NCI-H524 treated with DMSO at 0.1 percent for 48 hours (cell line): ENCODE measurements at places on chromosomes 1 and 21.

- DNase-seq, result no peak
Observed at GRCh38 chr1:219149953-219150352, 23.7 kb upstream of the LYPLAL1 start.

GRCh38 chr1:198876371-198876871 lies 237.6 kb downstream of the PTPRC start:
- no peak for DNase-seq

DNA sequence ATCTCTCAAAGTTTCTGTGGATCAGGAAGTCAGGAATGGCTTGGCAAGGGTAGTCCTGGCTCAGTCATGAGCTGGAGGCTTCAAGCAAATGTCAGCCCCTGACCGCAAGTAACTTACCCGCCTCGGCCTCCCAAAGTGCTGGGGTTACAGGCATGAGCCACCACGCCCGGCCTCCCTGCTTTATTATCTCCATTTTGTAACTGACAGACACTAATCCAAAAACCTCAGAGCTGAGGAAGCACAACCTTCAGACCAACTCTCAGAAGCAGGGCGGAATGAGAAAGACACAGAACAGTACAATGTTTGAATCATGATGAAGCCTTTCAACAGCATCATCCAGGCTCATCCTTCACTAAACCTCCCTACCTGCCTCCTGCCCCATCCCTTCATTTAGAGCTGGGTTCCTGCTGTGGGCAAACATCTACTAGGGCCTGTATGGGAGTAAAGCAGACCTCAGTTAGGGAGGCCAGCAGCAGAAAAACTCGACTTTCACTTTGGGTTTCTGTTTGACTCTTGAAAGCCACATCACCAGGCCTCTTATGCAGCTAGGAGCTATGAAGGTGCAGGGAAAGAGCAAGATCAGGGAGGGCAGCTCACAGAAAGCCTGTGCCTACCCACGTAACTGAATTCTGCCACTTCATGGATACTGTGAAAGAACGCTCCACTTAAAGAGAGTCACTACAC lies 84.4 kb upstream of the RAB4A start:
- DNase-seq, result no peak

DNA sequence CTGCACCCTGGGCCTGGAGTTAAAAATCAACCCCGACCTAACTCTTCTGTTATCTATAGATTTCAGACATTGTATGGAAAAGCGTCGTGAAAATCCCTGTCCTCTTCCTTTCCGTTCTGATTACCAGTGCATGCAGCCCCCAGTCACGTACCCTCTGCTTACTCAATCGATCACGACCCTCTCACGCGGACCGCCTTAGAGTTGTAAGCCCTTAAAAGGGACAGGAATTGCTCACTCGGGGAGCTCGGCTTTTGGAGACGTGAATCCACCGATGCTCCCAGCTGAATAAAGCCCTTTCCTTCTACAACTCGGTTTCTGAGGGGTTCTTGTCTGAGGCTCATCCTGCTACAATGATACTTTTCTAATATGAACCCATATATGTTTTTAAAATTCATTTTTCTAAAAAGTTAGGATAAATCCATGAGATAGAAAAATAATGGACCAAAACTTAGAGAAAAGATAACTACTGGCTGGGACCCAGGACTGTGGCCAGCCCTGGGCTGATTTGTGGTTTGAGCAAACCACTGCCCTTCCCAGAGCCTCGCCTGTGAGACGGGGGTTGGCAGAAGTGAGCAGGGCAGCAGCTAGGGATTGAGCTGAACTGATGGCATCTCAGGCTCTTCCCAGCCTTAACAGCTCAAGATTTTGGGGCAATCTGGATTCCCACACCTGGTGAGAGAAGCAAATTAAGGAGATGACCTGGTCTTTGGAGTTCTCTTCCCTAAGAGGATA lies 5.0 kb downstream of the UQCRHL start:
- no peak for DNase-seq

DNA sequence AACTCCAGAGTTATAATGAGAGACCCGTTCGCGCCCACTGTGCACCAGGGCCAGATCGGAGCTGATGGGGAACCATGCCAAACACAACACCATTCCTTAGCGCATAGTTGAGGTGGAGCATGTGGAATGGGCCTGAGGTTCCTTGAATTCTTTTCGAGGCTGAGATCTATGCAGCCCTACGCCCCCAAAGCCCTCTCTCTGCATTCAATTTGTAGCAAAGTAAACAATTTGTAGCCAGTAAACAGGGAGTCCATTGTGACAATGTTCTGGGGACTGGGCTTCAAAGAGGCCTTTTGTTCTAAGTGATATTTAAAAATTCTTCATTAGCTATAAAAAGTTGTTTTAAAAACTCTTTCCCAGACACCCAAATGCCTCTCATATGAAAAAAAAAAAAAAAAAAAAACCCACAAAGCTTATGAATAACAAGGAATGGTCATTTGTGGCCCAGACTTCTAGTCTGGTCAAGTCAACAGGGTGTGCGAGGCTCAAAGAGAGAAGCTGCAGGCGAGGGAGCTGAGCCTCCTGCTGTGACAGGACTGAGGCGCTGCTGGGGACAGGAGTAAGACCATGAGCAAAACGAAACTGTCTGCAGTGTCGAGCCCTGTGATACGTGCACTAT lies 30.6 kb upstream of the KCNE2 start:
- DNase-seq, result no peak

GRCh38 chr1:117367046-117368025 lies at the start of gene MAN1A2:
MAN1A2 (plus strand) TSS chr1:117367449; CDS start chr1:117368184, 735 bp downstream.
- peak; percentile 51 for DNase-seq

- DNase-seq, result no peak
Observed at GRCh38 chr1:14777516-14778506, 179.3 kb downstream of the KAZN start.

DNA sequence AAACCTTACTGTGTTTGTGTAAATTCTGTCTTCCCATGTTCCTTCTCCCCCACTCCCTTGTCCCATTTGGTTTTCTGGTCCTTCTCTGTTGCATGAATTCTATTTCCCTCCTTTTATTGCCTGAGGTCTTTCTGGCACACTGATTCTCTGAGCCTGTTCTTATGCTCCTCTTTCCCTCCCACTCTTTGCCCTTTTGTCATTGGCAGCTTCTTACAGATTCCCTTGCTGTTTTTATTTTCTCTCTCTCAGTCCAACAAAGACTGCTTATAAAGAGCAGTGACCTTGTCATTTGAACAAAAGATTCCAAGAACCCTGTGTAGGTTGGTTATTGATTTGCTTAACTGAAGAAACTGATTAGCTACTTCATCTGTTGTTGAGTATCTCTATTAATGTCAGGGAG lies 49.7 kb downstream of the GPR52 start:
- DNase-seq, result no peak

- DNase-seq, result no peak
Observed at GRCh38 chr1:221888218-221888617, 146.3 kb upstream of the DUSP10 start.

DNA sequence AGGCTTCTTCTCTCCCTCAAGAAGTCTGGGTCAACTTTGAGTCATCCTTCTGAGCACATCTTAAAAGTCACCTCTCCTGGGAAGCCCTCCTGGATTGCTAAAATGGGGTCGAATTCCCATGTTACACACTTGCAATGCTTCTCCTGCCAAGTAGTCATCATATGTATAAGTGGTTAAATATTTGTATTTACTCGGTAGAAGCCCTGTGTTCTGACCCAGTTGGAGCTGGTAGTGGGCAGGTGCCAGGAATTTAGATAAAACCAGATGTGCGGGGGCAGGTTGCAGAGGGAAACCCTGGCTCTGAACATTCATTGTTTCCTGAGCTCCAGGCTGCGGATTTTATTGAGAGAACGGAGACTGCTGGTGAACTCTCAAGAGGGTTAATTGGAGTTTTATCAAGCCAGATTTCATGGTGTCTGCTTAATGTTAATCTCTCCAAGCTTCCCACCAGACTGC lies 52.8 kb upstream of the RPL11 start:
- no peak for DNase-seq

GRCh38 chr1:84632673-84633434 lies 57.4 kb downstream of the SSX2IP start:
- no peak for DNase-seq
